ENCODE measurements at places on chromosomes 3 and 15.

DNA sequence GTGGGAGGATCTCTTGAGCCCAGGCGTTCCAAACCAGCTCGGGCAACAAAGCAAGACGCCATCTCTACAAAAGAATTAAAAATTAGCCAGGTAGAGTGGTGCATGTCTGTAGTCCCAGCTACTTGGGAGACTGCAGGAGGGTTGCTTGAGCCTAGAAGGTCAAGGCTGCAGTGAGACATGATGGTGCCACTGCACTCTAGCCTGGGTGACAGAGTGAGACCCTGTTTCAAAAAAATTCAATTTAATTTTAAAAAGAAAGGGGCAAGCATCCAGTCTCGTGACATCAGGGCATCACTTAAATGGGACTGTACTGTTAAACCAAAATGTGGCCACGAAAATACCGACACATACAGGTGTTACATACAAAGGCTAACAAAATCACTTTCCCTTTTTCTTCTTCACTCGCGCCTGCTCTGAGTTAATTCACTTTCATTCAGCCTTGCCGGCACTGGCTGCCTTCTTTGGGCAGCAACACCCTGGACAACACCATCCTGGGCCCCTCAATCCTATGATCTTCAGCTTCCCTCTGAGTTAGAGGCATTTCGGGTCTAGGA is 121.7 kb downstream of the LIPC start:
- DNase-seq: no peak

GRCh38 chr3:155292693-155293092 is 790 bp downstream of the STRIT1 start:
- no peak for DNase-seq

GRCh38 chr3:134749802-134750553 is 45.1 kb upstream of the EPHB1 start:
- no peak for DNase-seq

GRCh38 chr3:127211118-127212060 is 18.5 kb downstream of the PRR23E start:
- DNase-seq: no peak

DNA sequence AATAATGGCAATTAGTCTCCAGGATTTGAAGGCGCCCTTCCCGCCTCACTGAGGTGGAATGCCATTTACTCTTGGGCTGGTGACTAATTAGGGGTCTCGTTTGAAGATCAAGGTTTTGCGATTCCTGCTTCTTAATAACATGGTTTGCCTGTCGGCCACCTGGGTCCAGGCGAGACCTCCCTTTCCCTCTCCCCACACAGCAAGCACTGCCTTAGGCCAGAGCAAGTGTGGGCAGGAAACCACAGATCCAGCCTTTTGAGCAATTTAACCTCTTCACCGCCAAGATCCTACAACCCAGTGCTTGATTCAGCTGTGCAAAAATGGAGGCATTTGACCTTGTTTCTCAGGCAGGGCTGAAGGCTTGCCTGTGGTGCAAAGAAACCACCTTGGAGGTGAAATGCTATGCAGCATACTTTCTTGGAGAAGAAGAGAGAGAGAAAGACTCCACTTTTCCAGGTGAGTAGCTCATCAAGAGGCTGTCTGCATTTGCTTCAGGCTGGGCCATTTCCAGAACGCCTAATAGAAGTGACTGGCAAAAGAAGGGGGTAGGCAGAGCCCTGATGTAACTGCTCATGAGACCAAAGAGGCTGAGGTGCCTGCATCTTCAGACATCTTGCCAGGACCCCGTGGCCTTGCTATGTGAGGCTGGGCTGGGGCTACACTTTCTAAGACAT is 34.1 kb upstream of the WNT5A start:
- DNase-seq: no peak

All from CD4-positive, alpha-beta T cell treated with Interleukin-6 for 4 hours (primary cell).